Left renal cortex interstitium (tissue), 4 donors: ENCODE measurements at places on chromosomes 16 and 17. TPM values are rescaled to one million over a fixed set of nuclear protein-coding genes. Genes with fewer than 3 reads are reported as not detected.

DNA sequence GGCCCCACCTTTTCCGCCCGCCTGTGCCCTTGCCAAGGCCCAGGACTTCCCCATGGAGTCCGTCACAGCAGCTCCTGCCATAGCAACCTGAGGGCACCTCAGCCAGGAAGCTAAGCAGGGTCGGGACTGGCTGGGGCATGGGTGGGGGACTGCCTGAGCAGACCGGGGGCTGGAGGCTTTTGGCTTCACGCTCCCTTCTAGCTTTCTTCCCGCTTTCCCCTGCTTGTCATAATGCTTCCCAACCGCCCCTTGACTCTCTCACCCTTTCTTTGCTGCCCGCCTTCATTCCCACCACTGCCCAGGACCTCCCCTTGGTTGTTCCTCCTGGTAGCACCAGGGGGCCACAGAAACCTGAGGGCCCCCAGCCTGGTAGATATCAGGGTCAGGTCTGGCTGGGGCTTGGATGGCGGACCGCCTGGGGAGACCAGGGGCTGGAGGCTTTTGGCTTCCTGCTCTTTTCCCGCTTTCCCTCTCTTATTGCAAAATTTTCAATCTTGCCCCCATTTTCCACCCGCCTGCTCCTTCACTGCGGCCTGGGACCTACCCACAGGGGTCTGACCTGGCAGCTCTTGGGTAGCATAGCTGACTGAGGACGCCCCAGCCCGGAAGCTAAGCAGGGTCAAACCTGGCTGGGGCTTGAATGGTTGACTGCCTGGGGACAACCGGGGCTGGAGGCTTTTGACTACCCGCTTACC is 2287.7 kb downstream of the TP53TG3F start:
- DNase-seq, result no peak

DNA sequence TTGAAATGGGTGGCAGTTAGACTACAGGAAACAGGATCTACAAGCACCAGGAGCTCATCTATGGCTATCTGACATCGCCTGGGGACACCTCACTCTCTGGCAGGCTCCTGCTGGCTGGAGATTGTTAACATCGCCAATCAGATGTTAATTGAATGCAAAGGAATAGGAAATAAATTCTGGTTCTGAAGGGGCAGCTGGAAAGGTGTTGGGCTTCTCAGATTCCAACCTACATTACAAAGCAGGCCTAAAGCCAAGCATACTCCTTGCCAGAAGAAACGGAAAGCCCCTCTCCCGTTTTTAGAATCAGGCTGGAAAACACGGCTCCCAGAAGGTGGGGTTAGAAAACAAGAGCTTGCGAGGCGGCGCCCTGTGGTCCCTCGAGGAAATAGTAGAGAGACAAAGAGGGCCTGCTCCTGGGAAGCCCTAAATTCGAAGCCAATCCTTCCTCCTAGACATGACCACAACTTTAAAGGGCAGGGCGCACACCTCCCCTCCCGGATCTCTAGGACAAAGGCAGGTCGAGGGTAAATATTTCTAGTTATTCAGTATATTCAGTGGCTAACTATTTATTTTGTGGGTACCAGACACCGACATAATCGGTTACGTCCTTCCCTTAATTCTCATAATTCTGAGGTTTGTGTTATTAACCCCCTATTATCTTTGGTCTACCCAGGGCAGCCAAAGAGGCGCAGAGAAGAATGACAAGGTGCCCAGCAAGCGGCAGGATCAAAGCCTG is 763 bp upstream of the TOM1L1 start:
- DNase-seq, result no peak

- DNase-seq, result no peak
Observed at GRCh38 chr16:19879241-19879792, 5.3 kb downstream of the GPRC5B start.

DNA sequence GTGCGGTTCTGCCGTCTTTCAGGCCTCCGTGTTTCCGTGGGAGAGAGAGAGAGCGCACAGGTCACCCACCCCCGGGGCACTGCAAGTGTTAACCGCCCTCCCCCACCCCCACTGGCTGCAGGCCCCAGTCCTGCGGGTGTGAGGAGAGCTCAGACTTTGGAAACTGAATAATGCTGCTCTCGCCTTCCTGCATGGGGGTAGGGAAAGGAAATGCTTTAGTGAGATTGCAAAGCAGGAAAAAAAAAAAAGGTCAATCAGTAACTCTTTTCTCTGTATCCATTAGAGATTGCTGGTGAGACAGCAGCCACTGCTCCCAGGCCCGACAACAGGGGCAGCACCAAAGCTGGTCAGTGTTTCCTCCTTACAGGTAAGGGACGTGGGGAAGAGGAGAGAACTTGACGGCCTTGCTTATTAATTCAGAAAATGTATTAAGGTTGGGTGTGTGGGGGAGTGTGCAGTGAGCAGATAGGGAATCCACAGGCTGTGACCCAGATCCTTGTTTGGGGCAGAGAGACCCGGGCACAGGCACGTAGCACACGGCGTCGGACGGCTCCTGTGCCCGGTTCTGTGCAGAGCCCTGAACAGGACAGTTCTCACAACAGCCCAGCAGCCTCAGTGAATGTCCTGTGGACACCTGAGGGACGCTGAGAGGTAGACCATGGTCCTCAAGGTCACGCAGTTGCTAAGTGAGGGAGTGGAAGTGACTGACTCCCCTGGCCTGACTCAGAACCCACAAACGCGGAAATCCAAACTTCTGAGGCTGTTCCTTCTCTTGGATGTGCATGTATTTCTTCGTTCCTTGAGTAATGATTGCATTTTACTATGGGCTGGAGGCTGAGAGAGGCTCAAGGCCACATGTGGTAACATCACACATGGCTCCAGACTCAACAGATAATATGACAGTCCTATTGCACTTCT is 156.5 kb downstream of the FOXL1 start:
- DNase-seq, result no peak

DNA sequence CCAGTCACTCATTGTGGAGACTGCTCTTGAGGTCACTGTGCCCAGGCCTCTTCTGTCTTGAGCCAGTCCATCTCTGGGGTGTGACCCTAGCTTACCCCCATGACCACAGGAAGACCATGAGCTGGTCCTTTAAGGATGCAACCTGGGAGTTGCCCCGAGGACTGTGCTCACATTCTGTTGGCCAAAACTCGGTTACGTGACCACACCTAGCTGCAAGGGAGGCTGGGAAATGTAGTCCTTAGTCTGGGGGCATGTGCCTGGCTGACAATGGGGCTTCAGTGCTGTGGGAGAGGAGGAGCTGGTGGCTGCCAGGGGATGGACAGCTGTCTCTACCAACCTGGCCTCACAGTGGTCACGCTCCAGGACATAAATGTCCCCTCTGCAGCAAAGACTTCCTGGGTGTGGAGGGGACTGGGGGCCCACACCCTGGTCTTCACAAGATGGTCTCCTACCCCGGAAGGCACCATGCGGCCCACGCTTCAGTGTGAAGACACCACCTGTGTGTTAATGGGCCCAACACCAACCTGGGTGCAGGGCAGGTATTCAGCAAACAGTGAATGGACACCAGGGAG is 55.4 kb downstream of the JPH3 start:
- DNase-seq, result no peak

GRCh38 chr17:61970030-61970429 is 42.2 kb upstream of the INTS2 start:
- no peak for DNase-seq

DNA sequence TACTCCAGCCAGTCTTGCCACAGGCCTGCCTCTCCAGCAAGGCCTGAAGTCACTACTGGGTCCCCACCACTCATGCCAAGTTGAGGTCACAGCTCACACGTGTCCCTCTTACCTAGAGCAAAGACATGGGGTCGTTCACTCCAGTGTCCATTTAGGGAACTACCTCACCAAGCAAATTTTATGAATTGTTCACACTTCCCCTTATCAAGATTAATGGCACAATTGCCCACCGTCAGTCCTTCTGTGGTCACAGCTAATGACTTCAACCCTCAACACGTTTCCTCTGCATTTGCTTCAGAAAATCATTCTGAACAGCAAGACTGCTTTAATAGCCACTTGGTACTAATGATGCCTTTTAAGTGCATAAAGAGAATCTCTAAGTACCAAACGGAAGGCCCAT is 14.6 kb downstream of the IRX6 start:
- DNase-seq, result no peak

DNA sequence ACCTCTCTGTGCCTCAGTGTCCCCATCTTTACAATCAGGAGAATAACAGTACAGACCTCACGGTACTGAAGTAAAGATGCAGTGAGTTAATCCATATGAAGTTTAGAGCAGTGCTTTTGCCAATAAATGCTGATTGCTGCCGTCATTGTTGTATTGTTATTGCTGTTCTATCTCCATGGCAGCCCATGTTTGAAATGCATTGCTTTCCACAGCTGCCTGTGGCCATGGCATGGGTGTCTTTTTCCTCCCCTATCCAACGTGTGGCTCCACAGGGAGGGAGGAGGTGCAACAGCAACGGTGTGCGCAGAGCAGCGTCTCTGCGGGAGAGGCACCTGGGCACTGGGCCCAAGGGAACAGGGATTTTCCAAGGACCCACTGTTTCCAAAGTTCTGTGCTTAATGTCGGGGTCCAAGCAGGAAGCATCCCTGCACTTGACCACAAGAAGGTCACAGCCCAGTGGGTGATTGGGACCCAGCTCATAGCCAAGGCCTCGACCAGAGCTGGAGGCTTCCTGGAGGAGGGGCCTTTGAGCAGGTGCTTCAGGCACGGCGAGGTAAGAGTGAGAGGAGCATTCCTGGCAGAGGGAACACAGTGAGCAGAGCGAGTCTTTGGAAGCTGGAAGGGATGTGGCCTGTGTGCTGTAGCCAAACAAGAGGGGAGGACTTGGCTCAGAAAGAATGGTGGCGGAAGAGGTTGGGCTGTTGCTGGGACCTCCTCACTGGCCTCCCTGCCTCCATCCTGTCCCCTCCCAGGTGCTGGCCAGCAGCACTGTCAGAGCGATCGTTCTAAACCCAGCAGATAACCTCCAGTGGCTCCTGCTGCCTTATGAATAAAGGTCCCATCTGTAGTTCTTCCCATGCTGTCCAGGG is 3.9 kb downstream of the RAI1 start:
- DNase-seq, result no peak

DNA sequence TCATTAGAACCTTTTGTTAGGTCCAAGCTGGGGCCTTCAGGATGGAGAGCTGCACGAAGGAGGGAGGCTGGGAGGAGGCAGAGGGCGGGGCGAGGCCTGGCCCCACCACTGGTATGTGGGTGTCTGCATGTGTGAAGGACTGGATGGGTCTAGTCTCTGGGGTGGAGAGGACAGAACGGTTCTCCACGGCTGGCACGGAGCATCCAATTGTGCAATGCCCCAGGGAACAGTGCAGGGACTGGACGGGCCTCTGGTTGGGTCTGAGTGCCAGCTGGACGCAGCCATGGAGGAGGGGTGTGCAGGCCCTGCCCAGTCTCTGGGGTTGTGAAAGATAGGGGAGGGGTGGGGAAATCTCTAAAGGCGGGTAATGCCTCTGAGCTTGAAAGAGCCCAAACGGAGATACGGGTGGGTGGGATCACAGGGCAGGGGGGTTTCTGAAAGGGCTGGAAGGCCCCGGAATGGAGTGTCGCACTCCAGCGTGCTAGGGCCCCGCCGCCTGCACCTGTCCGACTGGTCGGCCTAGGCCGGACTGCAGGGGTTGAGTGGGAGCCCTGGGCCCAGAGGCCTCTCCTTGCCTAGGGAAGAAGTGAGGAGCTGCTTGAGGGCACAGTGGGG is 1.6 kb downstream of the PPL start:
- no peak for DNase-seq

GRCh38 chr16:31874366-31875111 is 932 bp downstream of the ZNF267 start:
- no peak for DNase-seq

- no peak for DNase-seq
Observed at GRCh38 chr16:54282202-54282927, 4.2 kb downstream of the IRX3 start.

DNA sequence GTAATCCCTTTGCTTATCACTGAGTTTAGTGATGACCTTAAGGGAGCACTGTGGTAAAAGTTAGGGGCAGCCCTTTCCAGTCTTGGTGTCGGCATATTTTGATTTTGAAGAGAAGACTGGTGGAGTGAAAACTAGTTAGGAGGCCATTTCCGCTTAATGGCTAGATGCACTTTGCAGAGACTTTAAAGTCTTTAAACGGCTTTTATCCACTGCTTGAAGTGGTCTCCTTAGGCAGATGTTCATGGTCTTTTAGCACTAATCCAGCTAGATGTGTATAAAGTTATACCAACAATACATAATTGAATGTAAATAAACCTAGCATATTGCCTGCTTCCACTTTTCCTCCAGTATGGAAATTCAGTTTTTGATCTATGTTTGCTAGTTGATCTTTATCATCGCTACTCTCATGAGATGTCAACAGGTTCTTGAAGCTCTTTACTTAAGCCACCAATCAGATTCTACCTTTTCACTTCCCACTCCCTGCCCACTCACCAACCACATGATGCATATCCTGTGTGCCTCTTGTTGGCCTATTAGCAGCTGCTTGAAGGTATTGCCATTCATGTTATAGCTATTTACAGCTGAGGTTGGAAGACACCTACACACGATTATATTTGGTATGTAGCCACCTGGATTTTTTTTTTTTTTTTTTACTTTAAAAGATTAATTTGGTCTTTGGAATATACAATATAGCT is 132.0 kb downstream of the NLK start:
- DNase-seq, result no peak

- DNase-seq, result peak; percentile 15
Observed at GRCh38 chr16:10141671-10142070, 40.6 kb downstream of the GRIN2A start.

GRCh38 chr16:84115919-84116719 is 623 bp downstream of the MBTPS1 start:
- DNase-seq, result no peak

DNA sequence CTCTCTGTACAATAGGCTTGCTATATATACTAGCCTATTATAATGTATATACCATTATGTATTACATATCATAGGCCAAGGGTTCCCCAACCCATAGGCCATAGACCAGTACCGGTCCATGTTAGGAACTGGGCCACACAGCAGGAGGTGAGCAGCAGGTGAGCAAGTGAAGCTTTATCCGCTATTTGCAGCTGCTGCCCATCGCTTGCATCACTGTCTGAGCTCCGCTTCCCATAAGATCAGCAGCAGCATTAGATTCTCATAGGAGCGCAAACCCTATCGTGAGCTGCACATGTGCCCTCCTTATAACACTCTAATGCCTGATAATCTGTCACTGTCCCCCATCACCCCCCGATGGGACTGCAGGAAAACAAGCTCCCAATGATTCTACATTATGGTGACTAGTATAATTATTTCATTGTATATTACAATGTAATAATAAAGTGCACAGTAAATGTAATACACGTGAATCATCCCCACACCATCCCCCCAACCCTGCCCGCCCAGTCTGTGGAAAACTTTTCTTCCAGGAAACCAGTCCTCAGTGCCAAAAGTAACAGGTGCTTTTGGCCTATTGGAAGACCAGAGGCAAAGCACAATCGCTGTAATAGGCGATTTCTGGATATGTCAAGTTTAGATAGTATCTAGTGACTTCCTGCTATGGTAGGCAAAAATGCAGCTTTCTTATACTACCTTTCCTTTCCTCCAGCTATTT is 84.1 kb downstream of the MYH11 start:
- no peak for DNase-seq

GRCh38 chr16:53261276-53261675 is 173.0 kb upstream of the RBL2 start:
- no peak for DNase-seq

The PIK3R6 gene
- 1.8 TPM for polyA plus RNA-seq

The SNAI3 gene
- polyA plus RNA-seq, result 1.3 TPM

The KRTAP3-2 gene
- polyA plus RNA-seq, result not detected

The C1QTNF1 gene
- polyA plus RNA-seq, result 3.1 TPM

The KRTAP2-2 gene
- polyA plus RNA-seq, result not detected

The TAT gene
- 0.06 TPM for polyA plus RNA-seq
